Stimulated activated CD8-positive, alpha-beta memory T cell treated with anti-CD3 and anti-CD28 coated beads, Interleukin-12 subunit alpha, Interleukin-12 subunit beta, amount 100 ng/mL, for 1 hour (primary cell): ENCODE measurements at places on chromosomes 5 and 9.
A peak's percentile ranks its signal among the peaks of the same experiment; 100 is the strongest.

DNA sequence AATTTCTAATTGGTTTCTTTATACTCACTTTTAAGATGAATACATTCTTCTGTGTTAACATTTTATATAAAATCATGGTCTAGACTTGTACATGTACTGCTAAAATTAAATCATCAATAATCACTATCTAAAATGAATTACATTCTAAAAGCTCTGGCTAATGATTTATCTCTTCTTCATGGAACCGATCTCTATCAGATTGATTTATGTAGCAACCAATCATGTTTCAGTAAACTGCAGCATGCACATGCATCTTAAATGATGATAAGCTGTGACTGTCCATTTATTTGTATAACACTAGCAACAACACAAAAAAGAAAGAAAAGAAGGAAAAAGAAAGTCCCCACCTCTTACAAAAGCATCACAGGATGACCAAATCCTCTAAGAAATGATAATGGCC is 669.2 kb downstream of the NR2F1-AS1 start:
- no peak for DNase-seq

- DNase-seq: no peak
Observed at GRCh38 chr9:6086006-6086655, 70.7 kb upstream of the RANBP6 start.

- no peak for DNase-seq
Observed at GRCh38 chr9:103804077-103804735, 289.9 kb upstream of the SMC2 start.

GRCh38 chr9:27487128-27487640 is 36.9 kb upstream of the IFNK start:
- no peak for DNase-seq

DNA sequence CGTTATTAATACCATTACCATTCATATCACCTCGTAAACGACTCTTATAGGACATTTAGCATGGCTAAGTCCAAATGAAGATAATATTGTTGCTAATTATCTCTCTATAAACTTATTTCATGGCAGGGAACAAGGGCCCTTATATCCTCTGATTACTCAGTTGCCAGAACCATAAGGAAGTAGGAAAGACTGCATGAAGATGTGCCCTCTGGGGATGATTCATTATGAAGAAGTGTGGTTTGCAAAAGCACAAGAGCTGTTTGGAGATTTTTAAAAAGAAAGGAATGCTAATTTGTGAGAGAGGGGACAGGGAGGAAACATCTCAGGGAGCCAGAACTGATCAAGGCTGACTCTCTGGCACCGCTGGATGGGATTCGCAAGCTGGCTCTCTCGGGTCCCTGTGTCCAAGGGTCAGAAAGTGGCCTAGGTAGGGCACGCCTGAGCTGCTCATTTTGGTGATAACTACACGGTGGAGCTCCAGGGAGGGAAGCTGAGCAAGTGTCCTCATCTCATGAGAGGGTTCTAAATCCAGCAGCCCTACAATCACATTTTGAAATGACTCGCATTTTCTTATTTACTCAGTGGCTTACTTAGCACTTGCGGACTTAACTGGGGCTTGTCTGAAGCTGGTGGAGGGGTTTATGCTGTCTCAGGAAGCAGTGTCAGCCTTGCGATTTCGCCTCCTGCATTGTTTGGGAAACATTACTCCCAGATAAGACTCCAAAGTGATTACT is 136.8 kb downstream of the C5orf15 start:
- no peak for DNase-seq

- no peak for DNase-seq
Observed at GRCh38 chr5:267716-268115, 3.7 kb upstream of the PDCD6 start.

GRCh38 chr5:172171118-172171517 is 16.9 kb downstream of the STK10 start:
- no peak for DNase-seq

- DNase-seq: no peak
Observed at GRCh38 chr5:131587541-131587940, 47.5 kb downstream of the RAPGEF6 start.

- DNase-seq: no peak
Observed at GRCh38 chr9:91034521-91034920, 232.9 kb downstream of the SYK start.

- DNase-seq: no peak
Observed at GRCh38 chr5:147359101-147359500, 124.3 kb downstream of the STK32A start.

DNA sequence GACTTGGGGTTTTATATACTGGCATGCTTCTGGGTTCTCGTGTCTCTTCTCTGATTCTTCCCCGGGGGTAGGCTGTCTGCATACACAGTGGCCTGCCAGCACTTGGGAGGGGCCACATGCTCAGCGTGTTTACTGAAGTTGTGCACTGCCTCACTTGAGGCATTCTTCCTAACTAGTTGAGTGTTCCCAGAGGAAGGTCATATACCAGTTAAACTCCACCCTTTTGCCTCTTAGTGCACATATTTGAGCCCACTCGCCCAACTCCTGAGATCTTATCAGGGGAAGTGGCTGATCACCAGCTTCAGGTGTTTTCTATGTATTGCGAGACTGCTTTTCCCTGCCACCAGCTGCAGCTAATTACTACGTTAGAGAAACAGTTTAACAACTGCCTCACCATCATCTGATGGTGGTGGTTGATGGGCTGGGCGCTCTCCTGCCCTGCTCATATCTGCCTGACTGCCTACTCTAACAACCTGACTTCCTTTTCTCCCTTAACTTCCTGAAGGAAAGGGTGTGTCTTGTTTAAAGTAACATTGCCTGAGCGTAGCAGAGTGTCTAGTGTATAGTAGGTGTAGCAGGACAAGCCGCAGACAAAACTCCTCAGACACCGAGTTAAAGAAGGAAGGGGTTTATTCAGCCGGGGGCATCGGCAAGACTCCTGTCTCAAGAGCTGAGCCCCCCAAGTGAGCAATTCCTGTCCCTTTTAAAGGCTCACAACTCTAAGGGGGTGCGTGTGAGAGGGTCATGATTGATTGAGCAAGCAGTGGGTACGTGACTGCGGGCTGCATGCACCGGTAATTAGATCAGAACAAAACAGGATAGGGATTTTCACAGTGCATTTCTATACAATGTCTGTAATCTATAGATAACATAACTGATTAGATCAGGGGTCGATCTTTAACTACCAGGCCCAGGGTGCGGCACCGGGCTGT is 60.1 kb upstream of the CLINT1 start:
- DNase-seq: peak; percentile 1

- no peak for DNase-seq
Observed at GRCh38 chr9:126149661-126150060, 177.0 kb upstream of the MVB12B start.

DNA sequence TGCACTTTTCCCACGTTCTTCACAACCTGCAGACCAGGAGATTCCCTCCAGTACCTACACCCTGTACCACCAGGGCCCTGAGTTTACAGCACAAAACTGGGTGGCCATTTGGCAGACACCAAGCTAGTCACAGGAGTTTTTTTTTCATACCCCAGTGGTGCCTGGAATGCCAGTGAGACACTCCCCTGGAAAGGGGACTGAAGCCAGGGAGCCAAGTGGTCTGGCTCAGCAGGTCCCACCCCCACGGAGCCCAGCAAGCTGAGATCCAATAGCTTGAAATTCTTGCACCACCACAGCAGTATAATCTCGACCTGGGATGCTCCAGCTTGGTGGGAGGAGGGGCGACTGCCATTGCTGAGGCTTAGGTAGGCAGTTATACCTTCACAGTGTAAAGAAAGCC is 26.3 kb upstream of the SMC5 start:
- DNase-seq: no peak

GRCh38 chr5:31268686-31269085 is 75.2 kb downstream of the CDH6 start:
- no peak for DNase-seq

- DNase-seq: no peak
Observed at GRCh38 chr5:15995341-15996052, 184.1 kb downstream of the MARCHF11 start.

- no peak for DNase-seq
Observed at GRCh38 chr5:73692166-73692640, 66.2 kb downstream of the ARHGEF28 start.

DNA sequence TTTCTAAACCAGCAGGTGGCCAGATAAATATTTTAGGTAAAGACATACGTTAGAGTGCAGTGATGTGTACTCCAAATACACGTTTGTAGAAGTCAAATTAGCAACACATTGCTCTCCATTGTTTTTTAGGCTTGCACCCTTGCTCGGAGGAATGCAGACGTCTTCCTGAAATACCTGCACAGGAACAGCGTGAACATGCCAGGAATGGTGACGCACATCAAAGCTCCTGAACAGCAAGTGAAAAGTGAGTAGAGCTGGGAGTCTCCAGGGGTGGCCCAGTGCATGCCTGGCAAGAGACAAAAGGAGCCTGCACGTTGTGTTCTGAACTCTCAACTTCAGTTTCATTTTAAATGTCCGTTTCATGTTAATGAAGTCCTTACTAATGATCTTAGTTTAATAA is 207.5 kb upstream of the OTULINL start:
- DNase-seq: no peak

- no peak for DNase-seq
Observed at GRCh38 chr5:77767301-77767700, 8.8 kb downstream of the TBCA start.

- DNase-seq: no peak
Observed at GRCh38 chr9:117034866-117035265, 347.8 kb downstream of the TRIM32 start.

GRCh38 chr5:1795931-1796330 is 3.7 kb downstream of the MRPL36 start:
- no peak for DNase-seq

GRCh38 chr9:18595597-18595996 is 121.6 kb downstream of the ADAMTSL1 start:
- DNase-seq: no peak

- no peak for DNase-seq
Observed at GRCh38 chr5:155066886-155067595, 53.5 kb downstream of the KIF4B start.

GRCh38 chr5:158152136-158152535 is 293.2 kb upstream of the CLINT1 start:
- no peak for DNase-seq
